NCI-H69 (cell line): ENCODE measurements at places on chromosomes 5 and 9.
A peak's percentile ranks its signal among the peaks of the same experiment; 100 is the strongest.

GRCh38 chr5:179153921-179154345 is 93.8 kb downstream of the ZNF354C start:
- DNase-seq: no peak

DNA sequence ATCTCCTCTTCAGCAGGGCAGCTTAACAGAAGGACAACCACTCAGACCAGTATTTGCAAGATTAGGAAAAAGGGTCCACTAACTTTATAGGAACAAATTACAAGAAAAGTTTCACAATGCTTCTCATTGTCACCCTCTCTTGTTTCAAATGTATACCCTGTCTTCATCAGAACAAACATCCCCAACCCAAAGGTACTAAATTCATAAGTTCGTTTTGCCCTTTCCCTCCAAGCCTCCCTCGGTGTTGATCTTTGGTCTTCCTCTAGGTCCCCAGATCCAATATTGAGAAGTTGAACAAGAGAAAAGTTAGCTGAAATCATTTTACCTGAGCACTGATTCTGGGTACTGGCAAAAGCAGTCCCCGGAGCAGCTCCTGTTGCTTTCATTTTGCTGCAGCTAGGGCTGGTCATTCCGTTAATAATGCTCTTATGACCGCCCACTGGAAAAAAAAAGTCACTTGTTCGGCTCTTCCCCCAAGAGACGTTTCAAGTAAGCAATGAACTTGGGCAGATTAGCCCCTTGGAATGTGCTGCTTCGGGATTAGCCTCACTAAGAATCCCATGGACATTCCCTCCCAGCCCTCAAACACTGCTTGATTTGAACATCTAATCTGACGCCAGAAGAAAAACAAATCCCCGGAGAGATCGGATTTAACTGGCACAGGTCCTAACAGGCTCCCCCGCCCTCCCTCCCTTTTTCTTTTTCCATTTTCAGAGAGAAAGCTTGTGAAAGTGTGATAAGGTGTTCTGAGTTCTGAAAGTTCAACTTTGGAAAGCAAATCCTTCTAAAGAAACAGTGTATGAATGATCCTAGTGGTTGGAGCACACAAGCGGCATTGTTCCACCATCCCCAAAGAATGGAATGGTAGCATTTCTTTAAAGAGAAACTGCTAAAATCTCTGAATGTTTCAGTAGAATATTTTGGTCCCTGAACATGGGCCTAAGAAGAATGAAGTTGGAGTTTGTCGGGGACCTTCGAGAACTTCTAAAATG is 252.5 kb downstream of the TRPM3 start:
- DNase-seq: peak; percentile 6

DNA sequence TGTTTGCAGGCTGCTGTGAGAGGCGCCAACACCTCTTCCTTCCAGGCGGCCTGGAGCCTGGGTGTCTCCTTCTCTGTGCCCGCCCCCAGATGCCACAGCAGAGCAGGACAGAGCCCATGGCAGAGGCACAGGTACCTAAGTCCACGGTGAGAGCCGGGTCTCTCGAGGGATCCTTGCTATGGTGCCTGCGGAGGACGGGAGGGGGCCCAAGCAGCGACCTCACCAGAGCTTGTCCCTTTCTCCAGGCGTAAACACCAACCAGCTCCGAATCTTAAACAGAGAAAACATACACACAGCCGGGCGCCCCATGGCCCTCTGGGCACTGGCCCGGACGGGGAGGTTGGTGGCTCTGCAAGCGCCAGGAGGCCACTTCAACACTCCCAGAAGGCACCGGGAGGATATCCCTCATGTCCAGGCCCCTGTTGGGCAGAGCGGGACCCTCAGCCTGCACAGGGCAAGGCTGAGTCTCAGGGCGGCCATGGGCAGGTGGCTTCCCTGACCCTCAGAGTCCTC is 11.8 kb downstream of the CCDC187 start:
- DNase-seq: no peak

GRCh38 chr9:135921749-135922310 is 14.5 kb upstream of the CAMSAP1 start:
- no peak for DNase-seq

DNA sequence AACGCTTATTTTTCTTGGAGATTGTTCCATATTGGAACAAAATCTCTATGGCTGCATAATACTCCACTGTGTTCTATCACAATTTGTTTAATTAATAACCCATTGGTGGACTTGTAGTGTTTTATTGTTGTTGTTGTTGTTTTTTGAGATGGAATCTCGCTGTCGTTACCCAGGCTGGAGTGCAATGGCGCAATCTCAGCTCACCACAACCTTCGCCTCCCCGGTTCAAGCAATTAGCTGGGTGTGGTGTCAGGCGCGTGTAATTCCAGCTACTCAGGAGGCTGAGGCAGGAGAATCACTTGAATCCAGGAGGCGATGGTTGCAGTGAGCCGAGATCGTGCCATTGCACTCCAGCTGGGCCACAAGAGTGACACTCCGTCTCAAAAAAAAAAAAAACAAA is 38.7 kb downstream of the SPRY4 start:
- no peak for DNase-seq

DNA sequence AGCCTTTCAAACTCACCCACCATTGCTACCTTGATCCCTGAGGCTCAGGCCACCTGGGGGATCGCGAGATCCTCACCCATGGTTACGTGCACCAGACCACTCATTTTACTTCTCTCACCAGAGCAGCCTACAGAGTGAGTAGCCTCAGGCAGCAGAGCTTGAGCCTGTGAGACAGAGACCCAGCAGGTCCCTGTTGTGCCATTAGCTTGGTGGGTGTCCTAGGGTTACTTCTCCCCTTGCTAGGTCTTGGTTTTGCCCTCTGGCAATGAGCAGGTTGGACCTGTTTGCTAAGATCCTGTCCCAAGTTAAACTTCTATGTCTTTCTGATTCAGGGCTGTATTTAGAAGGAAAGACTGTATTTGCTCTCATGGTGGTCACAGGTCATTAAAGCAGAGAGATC is 21.8 kb downstream of the WHRN start:
- DNase-seq: peak; percentile 87

DNA sequence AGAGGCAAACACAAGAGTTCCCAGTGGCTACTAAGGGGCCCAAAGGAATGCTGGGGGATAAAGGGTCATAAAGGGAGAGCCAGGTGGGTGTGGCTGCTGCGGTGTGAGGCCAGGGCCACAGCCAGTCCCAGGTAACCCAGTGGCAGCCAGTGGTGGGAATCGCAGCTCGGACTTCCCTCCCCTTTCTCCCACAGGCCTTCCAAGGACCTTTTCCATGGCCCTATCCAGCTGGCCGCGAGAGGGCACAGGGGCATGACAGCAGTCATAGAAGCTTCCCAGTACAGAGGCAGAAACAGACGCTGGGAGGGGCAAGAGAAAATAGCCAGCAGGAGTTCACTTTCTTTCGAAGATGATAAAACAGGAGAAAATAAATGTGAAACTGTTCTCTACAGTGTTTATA is 257.6 kb downstream of the SEMA5A start:
- DNase-seq: no peak

DNA sequence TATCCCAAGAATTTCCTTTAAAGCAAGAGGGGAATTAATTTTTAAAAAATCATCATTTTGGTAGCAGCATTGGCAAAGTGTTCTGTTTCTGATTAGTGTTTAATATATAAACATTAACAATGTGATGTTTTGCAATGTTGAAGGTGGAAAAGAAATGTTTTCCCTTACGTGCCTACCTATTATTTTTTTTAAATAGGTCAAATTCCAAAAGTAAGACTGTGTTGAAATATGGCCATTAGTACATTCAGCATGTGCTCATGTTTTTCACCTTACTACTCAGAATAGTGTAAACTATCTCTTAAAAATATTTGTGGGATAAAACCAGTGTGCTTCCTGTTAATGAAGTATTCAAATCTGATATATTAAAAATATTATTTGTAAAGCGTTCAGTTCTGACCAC is 3.3 kb downstream of the DOCK8 start:
- no peak for DNase-seq

DNA sequence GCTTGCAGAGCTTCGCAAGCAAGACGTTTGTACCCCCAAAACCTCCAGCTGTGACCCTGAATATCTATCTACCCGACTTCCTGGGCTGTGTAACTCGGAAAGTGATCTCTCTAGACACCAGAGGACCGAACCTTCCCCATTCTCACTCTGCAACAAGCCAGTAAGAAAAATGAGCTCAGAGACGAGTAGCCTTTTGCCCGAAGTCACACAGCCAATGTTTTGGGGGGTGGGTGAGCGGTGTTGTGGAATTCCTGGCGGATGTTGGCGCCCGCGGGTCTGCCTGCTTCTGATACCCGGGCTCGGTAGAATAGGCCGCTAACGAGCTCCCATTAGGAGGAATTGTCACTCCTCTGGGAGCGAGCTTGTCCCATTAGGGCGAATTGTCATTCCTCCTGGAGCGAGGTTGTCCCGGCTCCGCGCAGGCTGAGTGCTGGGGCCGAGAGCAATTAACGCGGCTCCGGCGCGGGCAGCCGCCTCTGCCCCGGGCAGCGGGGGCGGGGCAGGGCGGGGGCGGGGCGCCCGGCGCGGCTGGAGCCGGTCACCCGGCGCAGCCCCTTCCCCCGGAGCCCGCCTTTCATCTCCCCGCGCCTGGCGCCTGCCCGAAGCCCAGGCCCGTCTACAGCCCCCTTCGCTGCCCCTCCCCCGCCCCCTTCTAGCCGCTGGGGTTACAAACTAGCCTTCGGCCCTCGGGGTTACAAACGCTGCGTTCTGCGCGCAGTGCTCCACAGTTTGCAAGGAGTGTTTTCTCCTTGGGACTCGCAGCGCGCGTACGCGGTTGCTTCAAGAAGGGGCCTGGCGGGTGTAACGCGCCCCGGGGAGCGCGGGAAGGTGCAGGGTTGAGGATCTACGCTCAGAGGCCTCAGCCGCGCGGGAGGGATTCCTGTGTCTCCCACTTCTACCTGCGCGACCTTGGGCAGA is 3.5 kb upstream of the MSX2 start:
- peak; percentile 91 for DNase-seq

DNA sequence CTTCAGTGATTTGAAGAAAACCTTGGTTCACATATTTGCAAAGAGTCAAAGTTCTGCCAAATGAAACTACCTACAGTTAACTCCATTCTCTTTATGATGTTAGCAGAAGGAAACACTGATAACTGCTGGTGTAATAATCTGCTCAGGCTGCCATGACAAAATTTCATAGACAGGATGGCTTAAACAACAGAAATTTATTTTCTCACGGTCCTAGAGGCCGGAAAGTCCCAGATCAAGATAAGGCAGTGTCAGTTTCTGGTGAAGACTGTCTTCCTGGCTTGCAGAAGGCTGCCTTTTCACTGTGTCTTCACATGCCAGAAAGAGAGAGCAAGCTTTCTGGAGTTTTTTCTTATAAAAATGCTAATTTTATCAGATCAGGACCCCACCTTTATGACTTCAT is 102.4 kb upstream of the PARP8 start:
- no peak for DNase-seq

GRCh38 chr5:146877783-146878475 is 628 bp downstream of the PPP2R2B start:
- peak; percentile 68 for DNase-seq

- DNase-seq: no peak
Observed at GRCh38 chr5:6195711-6196358, 182.5 kb downstream of the MED10 start.

GRCh38 chr5:172487671-172488070 is 33.3 kb upstream of the SH3PXD2B start:
- no peak for DNase-seq

DNA sequence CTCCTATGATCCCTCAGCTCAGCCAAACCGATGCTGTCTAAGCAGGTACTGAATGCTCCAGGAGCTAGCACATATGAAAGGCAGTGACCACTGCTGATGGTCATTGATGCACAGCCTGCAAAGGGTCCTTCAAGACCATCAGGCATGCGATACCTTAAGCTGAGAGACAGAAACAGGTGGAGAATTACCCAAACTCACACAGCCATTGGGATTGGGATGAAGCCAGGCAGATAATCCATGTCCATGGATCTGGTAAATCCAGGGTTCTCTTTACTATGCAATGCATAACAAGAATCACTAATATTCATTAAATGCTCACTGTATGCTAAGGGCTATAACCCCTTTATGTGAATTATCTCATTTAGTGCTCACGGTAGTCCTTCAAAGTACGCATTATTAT is 36.2 kb downstream of the RAPGEF1 start:
- no peak for DNase-seq

GRCh38 chr9:107373809-107374208 is 90.7 kb downstream of the RAD23B start:
- no peak for DNase-seq

GRCh38 chr9:80932947-80933780 is 756.2 kb downstream of the TLE1 start:
- DNase-seq: no peak

- DNase-seq: no peak
Observed at GRCh38 chr9:5832071-5832537, 813 bp downstream of the ERMP1 start.

GRCh38 chr5:107263387-107264018 is 407.2 kb downstream of the EFNA5 start:
- no peak for DNase-seq

GRCh38 chr9:104028827-104029226 is 65.3 kb upstream of the SMC2 start:
- DNase-seq: no peak

- no peak for DNase-seq
Observed at GRCh38 chr9:134321946-134322741, 4.1 kb upstream of the RXRA start.

- no peak for DNase-seq
Observed at GRCh38 chr9:110444911-110445310, 107.2 kb upstream of the TXNDC8 start.

- no peak for DNase-seq
Observed at GRCh38 chr9:134648701-134649530, 7.3 kb downstream of the COL5A1 start.

- DNase-seq: peak; percentile 20
Observed at GRCh38 chr5:172110921-172111851, 76.8 kb downstream of the STK10 start.

- no peak for DNase-seq
Observed at GRCh38 chr5:109706095-109706494, 16.4 kb downstream of the MAN2A1 start.

GRCh38 chr5:121899346-121899745 is 47.7 kb downstream of the FTMT start:
- DNase-seq: peak; percentile 83

GRCh38 chr9:9004810-9005209 is 1205.2 kb upstream of the DMAC1 start:
- DNase-seq: peak; percentile 73

DNA sequence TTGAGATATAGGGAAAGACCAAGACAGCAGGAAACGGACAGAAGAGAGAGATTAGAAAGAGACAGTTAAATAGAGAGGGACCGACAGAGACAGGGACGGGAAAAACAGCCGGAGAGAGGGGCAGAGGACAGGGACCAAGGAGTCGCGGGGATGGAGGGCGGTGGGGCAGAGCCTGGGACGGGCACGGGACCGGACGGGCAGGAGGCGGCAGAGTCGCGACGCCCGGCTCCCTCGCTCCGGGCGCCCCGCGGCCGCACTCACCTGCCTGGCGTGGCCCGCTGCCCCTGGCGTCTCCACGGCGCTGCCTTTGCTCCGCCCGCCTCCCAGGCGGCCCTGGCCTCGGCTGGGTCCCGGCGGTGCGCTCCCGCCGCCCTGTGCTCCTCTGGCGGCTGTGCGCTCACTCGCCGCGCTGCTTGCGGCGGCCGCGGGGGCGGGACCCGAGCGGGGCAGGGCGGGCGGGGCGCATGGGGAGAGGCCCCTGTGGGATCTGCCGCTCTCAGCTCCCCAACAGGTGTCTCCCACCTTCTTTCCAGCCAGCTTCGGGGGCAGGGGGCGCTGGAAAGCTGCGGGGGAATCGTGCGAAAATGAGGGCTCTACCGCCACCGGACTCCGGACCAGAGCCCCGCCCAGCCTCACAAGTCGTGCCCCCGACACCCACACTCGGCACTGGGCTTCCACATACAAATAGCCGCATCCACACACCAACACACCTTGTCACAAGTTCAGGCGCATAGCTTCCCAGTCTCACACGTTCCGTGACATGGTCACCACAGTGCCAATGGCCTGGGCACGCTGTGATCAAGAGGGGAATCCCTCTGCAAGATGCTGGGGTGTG is at the start of gene ARID3C:
TSS of gene ARID3C (minus strand) at position 411 of the 835 bp plus-strand sequence. CDS start 1,052 bp downstream, outside the sequence.
- peak; percentile 78 for DNase-seq
